Activated CD4-positive, alpha-beta T cell treated with anti-CD3 and anti-CD28 coated beads for 36 hours (primary cell): ENCODE measurements at places on chromosomes 12 and 14.

DNA sequence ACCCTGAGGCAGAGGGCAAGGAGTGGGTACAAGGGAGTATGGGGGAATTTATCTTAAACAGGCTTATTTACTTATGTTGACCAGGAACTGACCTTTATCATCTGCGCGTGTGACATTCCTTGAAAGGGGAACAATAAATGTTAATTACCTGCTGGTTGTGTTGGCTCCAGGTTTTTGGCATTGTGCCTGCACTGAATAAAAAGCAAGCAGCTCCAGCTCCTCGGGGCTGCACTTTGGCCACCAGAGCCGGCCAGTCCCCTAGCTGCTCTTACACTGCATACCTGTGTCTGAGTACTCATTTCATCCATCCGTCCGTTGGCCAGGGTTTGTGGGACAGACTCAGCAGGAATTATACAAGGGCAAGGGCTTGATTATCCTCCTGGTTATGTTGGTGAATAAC lies 68.8 kb upstream of the GTF2A1 start:
- no peak overlapping the region for H3K4me3 ChIP-seq
- H3K36me3 ChIP-seq, result no peaks in the 10 kb centered on the region
- H3K4me1 ChIP-seq, result no peaks in the 10 kb centered on the region
- no peak overlapping the region for H3K27ac ChIP-seq

DNA sequence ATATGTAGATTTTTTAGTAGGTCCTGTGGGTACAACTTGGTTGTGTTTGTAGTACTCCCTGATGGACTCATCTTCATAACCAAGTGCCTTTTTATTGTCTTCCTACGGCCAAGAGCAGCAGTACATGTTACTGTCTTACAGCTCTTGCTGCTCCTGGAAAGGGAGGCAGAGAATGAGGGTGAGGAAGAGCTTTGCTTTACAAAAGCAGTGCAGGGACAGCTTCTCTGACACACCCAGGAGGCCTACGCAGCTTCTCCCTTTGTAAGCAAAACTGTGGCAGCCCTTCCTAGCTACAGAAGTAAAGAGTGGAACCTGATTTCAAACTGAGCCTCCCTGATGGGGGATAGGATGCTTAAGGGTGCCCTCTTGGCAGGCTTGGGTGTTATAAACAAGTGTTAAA lies 18.6 kb downstream of the MYRFL start:
- H3K27ac ChIP-seq, result no peak overlapping the region
- no peaks in the 10 kb centered on the region for H3K4me1 ChIP-seq
- H3K4me3 ChIP-seq, result no peak overlapping the region

GRCh38 chr14:94907626-94908261 lies 137.8 kb upstream of the GSC start:
- H3K27ac ChIP-seq, result no peak overlapping the region
- H3K4me3 ChIP-seq, result no peak overlapping the region

- H3K27ac ChIP-seq, result no peak overlapping the region
- no peak overlapping the region for H3K4me3 ChIP-seq
- H3K36me3 ChIP-seq, result peaks cover 17% of the 10 kb centered on the region
- H3K4me1 ChIP-seq, result peaks cover 34% of the 10 kb centered on the region
- no peaks in the 10 kb centered on the region for H3K27me3 ChIP-seq
Observed at GRCh38 chr14:92563359-92563758, 49.8 kb downstream of the RIN3 start.

- H3K4me1 ChIP-seq, result peaks cover 58% of the 10 kb centered on the region
- H3K27ac ChIP-seq, result peak overlapping the region; percentile 59
- peaks cover 16% of the 10 kb centered on the region for H3K36me3 ChIP-seq
- no peaks in the 10 kb centered on the region for H3K27me3 ChIP-seq
- DNase-seq, result peak; percentile 25
Observed at GRCh38 chr14:71594821-71595220, 337.4 kb upstream of the RGS6 start.

DNA sequence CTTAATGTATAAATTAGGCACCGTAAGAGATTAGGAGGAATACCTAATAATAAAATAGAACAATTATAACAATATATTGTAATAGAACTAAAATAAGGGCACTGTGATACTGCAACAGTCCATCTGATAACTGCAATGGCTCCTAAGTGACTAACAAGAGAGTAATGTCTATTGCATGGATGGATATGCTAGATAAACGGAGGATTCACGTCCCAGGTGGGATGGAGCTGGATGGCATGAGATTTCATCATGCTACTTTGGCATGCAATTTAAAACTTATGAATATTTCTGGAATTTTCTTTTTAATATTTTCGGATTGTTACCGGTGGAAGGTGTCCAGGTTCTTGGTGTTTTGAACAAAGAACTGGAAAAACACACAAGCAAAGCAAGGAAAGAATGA lies 2.2 kb upstream of the TMEM19 start:
- no peak overlapping the region for H3K27ac ChIP-seq
- no peaks in the 10 kb centered on the region for H3K27me3 ChIP-seq
- peaks cover 13% of the 10 kb centered on the region for H3K4me1 ChIP-seq
- no peak for DNase-seq

- H3K27me3 ChIP-seq, result peaks cover 21% of the 10 kb centered on the region
- no peaks in the 10 kb centered on the region for H3K36me3 ChIP-seq
- no peak for DNase-seq
- H3K4me3 ChIP-seq, result no peak overlapping the region
- no peaks in the 10 kb centered on the region for H3K4me1 ChIP-seq
Observed at GRCh38 chr12:81080431-81080983, 2.6 kb downstream of the ACSS3 start.

DNA sequence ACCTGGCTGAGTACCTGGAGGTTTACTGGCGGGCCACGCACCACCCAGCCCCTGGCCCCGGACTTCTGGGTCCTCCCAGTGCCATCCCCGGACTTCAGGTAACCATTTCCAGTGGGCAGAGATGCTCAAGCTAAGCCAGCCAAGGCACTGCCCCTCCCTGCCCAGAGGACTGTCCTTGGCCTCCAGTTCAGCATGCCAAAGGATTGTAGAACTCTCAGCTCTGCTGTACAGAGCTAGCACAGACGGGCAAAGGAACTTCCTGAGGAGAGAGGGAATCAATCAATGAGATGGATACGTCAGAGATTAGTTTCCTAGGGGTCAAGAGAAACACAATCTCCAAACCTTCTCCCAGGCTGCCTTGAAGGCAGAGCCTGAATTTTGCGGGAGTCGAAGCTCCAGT lies 8.7 kb downstream of the CACNB3 start:
- H3K36me3 ChIP-seq, result peaks cover 28% of the 10 kb centered on the region
- H3K4me3 ChIP-seq, result no peak overlapping the region
- DNase-seq, result no peak
- no peak overlapping the region for H3K27ac ChIP-seq
- H3K27me3 ChIP-seq, result no peaks in the 10 kb centered on the region
- H3K4me1 ChIP-seq, result no peaks in the 10 kb centered on the region

DNA sequence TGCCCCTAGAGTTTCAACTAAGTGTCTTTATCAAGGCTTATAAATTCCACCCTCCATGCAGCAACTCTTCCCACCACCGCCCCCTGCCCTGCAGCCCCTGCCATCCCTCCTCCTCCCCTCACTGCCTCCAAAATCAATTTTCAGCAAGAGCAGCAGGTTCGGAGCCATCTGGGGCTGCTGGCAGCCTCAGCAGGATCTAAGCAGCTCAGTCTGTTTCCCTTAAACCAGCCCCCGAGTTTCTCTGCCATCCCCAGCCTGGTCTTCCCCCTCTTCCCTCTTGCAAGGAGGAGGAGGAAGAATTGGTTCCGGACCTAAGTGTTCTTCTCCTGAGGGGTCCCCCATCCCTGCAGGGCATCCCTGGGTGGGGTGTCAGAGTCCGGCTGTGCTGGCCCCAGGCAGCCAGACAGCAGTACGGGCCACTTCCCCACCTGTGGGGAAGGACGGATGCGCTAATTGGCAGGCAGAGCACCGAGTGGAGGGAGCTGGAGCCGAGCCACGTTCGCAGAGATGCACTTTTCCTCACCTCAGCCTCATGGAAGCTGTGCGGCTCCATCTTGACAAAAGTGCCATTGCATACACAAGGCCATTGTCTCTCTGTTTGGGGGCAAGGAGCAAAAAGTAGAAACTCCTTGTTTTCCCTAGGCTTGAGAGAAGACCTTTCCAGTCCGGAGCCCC lies 189.3 kb downstream of the KCNA5 start:
- H3K4me3 ChIP-seq, result no peak overlapping the region
- no peak for DNase-seq
- no peaks in the 10 kb centered on the region for H3K36me3 ChIP-seq
- H3K27ac ChIP-seq, result no peak overlapping the region

GRCh38 chr12:12502815-12503151 lies 59.9 kb downstream of the DUSP16 start:
- H3K27me3 ChIP-seq, result no peaks in the 10 kb centered on the region
- peak overlapping the region; percentile 94 for H3K27ac ChIP-seq
- H3K36me3 ChIP-seq, result peaks cover 23% of the 10 kb centered on the region
- peaks cover 65% of the 10 kb centered on the region for H3K4me1 ChIP-seq
- H3K4me3 ChIP-seq, result peak overlapping the region; percentile 39

DNA sequence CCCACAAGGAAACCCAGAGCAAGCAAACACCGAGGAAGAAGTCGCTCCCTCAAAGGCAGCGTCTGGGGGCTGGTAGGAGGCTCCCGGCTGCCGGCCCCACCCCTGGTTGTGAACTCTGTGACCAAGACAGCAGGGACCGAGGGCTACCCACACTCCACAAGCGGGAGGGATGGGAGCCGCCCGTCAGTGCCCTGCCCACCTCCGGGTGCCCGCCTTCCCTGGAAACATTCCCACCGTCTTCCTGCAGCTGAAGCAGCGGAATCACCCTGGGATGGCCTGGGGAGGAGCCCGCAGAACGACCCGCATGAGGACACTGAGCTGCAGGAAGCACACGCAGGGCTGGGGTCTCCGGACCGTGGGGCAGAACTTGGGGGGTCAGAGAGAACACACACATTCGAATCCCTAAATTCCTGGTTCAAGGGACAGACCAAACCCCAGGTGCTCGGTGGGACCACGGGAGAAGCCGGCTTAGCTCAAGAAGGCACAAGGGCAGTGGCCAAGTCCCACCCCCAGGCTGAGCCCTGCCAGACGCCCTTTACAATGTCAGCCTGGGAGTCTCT lies 33.5 kb upstream of the C14orf180 start:
- H3K4me1 ChIP-seq, result no peaks in the 10 kb centered on the region
- no peak for DNase-seq
- peaks cover 19% of the 10 kb centered on the region for H3K27me3 ChIP-seq
- H3K27ac ChIP-seq, result no peak overlapping the region
- H3K36me3 ChIP-seq, result no peaks in the 10 kb centered on the region
- no peak overlapping the region for H3K4me3 ChIP-seq

DNA sequence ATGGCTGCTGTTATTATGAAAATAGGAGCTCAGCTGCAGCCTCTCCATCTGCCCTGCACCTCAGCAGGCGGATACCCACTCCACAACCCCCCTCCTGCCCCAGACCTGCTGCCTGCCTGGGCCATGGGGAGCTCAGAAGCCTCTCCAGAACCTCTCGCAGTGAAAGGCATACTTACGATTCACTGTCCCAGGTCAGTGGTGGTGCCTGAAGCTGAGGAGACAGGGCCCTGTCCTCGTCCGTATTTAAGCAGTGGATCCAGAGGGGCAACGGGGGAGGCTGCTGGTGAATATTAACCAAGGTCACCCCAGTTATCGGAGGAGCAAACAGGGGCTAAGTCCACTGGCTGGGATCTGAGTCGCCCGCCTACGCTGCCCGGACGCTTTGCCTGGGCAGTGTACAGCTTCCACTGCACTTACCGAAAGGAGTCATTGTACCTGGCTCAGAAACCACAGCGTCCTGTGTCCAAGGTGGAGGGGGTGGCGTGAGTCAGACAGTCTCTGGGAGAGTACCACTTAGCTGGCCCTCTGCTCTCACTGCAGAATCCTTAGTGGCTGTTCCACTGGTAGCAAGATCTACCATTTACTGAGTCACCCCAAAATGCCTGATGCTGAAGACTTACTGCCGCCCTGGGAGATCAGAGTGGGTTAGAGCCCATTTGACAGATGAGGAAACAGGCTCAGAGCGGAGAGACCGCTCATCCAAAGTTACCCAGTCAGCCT lies at the start of gene SERPINA1:
Gene SERPINA1 (minus strand): TSS at position 219 of the 720 bp plus-strand sequence. CDS start 5,365 bp downstream, outside the sequence.
- H3K36me3 ChIP-seq, result peaks cover 6% of the 10 kb centered on the region
- no peaks in the 10 kb centered on the region for H3K27me3 ChIP-seq
- peak within 1 kb of the TSS; percentile 76 for H3K4me3 ChIP-seq
- peak within 1 kb of the TSS; percentile 58 for H3K27ac ChIP-seq

GRCh38 chr12:25058012-25058411 lies 109.1 kb upstream of the BCAT1 start:
- no peak overlapping the region for H3K27ac ChIP-seq
- no peak for DNase-seq
- no peaks in the 10 kb centered on the region for H3K27me3 ChIP-seq
- peaks cover 6% of the 10 kb centered on the region for H3K36me3 ChIP-seq
- H3K4me1 ChIP-seq, result peaks cover 58% of the 10 kb centered on the region

- H3K4me1 ChIP-seq, result no peaks in the 10 kb centered on the region
- no peak overlapping the region for H3K27ac ChIP-seq
- H3K4me3 ChIP-seq, result no peak overlapping the region
- H3K36me3 ChIP-seq, result no peaks in the 10 kb centered on the region
Observed at GRCh38 chr14:21017528-21018245, 7.2 kb downstream of the NDRG2 start.

GRCh38 chr14:43687921-43688320 lies 819.2 kb downstream of the FSCB start:
- no peak overlapping the region for H3K4me3 ChIP-seq
- H3K27me3 ChIP-seq, result no peaks in the 10 kb centered on the region
- H3K27ac ChIP-seq, result no peak overlapping the region
- H3K4me1 ChIP-seq, result no peaks in the 10 kb centered on the region
- no peak for DNase-seq
- H3K36me3 ChIP-seq, result no peaks in the 10 kb centered on the region

- no peaks in the 10 kb centered on the region for H3K4me1 ChIP-seq
- H3K27ac ChIP-seq, result no peak overlapping the region
- H3K4me3 ChIP-seq, result no peak overlapping the region
- DNase-seq, result no peak
- no peaks in the 10 kb centered on the region for H3K27me3 ChIP-seq
- H3K36me3 ChIP-seq, result no peaks in the 10 kb centered on the region
Observed at GRCh38 chr12:34336619-34337465, 314.5 kb downstream of the ALG10 start.

GRCh38 chr14:100602621-100603230 lies 15.5 kb upstream of the BEGAIN start:
- no peaks in the 10 kb centered on the region for H3K4me1 ChIP-seq
- no peak overlapping the region for H3K27ac ChIP-seq
- H3K36me3 ChIP-seq, result peaks cover 8% of the 10 kb centered on the region
- DNase-seq, result no peak
- peaks cover 22% of the 10 kb centered on the region for H3K27me3 ChIP-seq
- no peak overlapping the region for H3K4me3 ChIP-seq

DNA sequence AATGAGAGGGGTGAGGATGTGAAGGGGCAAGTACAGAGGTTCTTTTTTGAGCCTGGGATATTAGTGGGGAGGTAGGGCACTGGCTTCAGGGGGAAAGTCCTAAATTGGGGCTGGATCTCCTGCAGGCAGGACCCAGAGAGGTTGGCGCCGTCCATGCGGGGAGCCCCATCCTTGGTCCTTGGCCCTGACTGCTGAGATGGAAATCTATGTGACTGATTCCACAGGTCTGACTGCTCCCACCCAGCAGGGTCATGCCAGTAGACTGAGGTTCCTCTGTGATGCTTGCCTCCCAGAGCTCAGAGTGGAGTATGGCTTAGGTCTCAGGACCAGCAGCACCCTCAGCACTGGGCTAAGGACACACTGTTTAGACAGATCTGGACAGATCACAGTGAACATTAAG lies 988.6 kb upstream of the TMEM132C start:
- no peaks in the 10 kb centered on the region for H3K36me3 ChIP-seq
- H3K4me3 ChIP-seq, result no peak overlapping the region
- H3K27me3 ChIP-seq, result peaks cover 10% of the 10 kb centered on the region
- H3K4me1 ChIP-seq, result no peaks in the 10 kb centered on the region
- no peak overlapping the region for H3K27ac ChIP-seq

- no peak for DNase-seq
- H3K36me3 ChIP-seq, result no peaks in the 10 kb centered on the region
- no peak overlapping the region for H3K4me3 ChIP-seq
- H3K27me3 ChIP-seq, result peaks cover 2% of the 10 kb centered on the region
- peaks cover 16% of the 10 kb centered on the region for H3K4me1 ChIP-seq
- no peak overlapping the region for H3K27ac ChIP-seq
Observed at GRCh38 chr14:21113369-21113768, 12.5 kb downstream of the TMEM253 start.
